ENCODE measurements at places on chromosomes 2 and 18.

DNA sequence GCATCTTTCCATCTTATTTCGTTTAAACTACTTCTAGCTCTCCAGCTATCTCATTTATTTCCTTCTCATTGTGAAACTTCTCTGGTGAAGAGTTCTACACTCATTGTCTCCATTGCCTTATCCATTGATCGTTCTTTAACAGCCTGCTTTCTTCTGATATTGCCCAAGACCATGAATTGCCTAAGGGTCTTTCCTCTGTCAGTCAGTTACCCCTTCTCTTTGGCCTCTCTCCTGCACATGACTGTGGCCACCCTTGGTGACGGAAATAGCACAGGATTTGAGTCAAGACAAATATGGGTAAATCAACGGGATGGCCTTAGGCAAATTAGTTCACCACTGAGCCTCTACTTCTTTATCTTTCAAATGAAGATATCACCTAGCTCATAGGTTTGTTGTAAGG lies 26.6 kb downstream of the NHEJ1 start:
- DNase-seq, result no peak

- no peak for DNase-seq
These were observed 77.8 kb upstream of the ZNF397 start for GRCh38 chr18:35163014-35163539.

DNA sequence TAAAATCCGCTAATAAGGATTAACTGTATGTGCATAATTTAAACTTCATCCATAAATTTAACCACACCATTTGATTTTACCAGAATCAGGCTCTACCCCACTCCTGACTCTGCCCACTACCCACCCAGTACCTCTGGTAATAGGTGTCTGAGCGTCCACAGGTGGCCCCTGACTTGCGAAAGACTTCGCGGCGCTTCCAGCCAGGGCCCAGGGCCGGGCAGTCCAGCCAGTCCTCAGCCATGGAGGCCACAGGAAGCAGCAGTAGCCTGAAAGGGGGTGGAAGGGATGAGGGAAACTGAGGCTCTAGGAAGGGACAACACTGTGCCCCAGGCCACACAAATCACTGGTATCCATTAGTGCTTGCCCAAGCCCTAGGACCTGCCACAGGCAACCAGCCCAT lies 1.6 kb downstream of the MBD1 start:
- DNase-seq, result no peak

GRCh38 chr2:25374827-25375226 lies 33.1 kb upstream of the DNMT3A start:
- DNase-seq, result no peak

DNA sequence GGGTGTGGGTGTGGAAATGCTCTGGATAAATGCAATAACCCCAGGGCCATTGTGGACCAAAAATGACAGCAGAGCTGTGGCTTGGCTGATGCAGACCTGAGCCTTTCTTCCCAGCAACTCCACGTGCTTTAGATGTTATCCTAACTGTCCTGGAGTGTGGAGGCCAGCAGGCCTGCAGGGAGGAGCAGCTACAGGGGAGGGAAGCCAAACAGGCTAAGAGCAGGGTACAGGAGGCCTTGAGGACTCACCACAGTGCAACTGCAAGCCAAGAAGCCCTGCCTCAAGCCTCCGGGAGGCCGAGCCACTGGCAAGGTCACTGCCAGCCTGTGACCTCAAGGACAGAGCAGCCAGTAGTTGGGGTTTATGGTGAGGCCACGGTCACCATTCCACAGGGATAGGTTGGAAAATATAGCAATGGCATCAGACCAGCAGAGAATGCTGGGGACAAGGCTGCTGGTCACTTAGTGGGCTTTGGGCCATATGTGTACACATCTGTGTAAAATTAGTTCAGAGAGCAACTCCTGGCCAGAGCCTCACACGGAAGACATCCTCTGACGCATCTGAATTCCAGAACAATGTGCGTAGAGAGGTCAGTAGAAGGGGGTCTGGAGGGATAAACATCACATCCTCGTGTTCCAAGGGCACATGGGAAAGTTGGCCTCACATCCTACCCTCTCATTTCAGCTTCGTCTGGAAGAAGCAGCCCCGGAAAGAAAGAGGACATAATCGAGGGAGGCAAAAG lies 76.2 kb upstream of the UPP2 start:
- no peak for DNase-seq

DNA sequence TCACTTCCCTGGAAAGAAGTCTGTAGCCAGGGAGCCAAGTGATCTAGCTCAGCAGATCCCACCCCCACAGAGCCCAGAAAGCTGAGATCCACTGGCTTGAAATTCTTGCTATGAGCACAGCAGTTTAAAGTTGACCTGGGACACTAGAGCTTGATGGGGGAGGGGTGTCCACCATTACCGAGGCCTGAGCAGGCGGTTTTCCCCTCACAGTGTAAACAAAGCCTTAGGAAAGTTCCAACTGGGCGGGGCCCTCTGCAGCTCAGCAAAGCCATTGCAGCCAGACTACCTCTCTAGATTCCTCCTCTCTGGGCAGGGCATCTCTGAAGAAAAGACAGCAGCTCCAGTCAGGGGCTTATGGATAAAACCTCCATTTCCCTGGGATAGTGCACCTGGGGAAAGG lies 887.2 kb upstream of the LRATD1 start:
- DNase-seq, result no peak

GRCh38 chr18:22783662-22784076 lies 149.5 kb upstream of the RBBP8 start:
- no peak for DNase-seq

DNA sequence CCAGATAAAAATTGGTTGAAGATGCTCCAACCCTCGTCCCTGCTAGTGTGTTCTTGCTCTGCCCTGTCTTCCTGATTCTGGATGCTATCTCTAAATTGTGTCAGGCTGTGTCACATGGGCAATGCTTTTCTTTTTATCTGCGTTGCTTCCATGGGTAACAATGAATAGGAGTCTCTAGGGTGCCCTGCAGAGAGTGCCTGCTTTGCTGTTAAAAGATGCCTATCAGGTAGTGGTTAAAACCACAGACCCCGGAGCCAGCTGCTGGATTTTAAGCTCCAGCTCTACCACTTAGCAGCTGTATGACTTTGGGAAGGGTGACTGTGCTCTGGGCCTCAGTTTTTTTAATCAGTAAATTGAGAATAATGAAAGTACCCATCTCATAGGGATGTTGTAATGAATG lies 340.3 kb downstream of the PLCL1 start:
- DNase-seq, result peak; percentile 37

DNA sequence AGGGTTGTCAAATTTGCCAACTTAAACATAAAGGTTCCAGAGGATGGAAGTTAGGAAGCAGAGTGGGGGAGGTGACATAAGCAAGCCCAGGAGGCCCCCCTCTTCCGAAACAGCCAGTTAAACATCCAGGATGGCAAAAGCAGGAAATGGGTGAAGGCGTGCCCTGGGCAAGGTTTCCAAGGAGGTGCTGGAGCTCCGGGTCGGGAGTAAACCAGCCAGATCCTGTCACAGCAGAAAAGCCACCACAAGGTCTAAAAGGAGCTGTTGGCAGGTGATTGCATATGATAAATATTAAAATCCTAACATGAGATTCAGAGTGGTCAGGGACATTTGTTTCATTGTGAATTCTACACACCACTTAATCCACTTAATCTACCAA lies 572.2 kb upstream of the SALL3 start:
- DNase-seq, result no peak

DNA sequence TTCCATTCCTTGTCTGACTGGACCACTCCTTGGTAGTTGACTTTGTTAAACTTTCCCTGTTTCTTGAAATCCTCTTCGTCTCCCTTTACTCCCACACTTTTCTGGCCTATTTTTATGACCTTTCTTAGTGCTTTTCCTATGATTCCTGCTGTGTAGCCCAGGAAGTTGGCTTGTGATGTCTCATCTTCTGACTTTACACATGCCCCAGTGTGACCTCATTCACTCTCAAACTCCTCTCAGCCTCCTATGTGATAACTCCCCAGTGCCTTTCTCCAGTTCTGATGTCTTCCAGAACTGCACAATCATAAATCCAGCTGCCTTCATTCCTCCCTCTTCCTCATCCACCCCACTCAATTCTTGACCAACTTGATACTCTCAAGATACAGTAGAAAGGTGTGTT lies 407.6 kb downstream of the TGIF1 start:
- DNase-seq, result no peak

GRCh38 chr2:118609138-118609537 lies 238.3 kb downstream of the EN1 start:
- DNase-seq, result no peak

DNA sequence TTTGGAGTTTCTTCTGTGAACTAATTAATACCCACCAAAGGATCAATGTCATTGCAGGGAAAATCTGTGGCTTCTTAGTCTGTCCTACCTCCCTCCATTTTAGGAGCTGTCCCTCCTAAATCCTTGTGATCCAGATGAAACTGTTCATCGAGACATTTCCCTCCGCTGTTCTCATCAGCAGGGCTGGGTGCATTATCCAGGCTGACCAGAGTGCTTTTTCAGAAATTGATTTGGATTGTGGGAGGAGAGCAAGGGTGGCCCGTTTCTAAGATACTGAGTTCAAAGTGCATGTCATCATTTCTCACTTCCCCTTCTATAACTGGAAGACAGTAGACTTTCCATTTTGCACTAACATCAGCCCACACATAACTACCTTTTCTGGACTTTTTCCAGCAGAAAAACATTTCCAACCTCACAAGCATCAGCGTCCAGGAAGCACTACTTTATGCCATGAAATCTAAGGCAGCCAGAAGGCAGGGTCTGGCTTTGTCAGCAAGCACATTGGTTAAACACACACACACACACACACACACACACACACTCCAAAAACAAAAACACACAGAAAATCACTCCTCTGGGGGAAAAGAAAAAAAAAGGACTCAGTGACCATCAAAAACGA lies 94.1 kb downstream of the ANKRD44 start:
- no peak for DNase-seq

DNA sequence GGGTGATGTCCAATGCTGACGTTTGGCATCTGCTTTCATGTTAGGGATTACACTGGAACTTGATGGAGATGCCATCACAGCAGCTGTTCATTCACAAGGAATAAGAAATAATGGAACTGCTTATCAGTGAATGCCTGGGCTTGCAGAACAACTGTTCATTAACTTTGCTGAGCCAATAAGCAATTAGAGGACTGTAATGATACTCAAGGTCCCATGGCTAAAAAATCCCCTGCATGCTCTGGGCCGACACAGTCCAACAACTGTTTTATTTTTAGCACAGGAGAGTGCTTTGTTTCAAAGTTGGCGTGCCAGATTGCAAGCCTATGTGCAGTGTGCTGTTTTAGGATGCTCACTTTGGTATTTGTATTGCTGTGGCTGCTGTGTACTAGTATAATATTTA lies 408.0 kb upstream of the RGPD4 start:
- DNase-seq, result no peak

- peak; percentile 7 for DNase-seq
These were observed 794 bp upstream of the CHCHD5 start for GRCh38 chr2:112583497-112584133.

DNA sequence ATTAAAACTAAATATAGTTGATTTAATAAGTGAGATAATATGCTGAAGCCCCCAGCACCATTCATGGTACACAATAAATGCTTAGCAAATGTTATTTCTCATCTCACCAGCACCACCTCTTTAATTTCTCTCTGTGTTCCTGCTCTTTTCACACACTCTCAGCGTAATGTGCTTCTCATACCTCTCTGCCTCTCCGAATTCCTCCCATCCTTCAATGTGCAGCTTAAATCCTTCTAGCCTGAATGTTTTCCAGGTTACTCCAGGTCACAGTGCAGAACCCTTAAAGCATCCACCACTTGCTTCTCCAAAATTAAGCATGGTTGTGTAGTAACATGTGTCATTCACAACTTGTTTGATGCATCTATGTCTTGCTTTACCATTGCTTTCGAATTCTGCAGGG lies 119.6 kb downstream of the MCFD2 start:
- no peak for DNase-seq

DNA sequence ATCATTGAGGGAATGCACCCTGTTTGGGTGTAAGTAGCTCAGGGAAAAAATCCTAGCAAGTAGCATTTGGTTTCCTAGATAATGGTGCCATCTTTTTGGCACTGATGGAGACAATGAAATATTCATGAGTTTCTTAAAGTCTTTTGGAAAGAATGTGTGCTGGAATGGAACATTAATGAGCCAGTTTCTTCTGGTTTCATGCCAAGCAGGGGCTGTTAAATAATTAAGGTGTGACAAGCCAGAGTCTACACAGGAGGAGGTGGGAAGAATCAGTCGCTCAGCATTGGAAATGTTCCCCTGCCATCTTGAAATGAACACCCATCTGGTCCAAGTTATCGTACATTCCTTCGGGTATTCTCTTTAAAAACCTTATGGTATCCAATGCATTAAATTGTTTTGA lies 457.3 kb downstream of the RIT2 start:
- DNase-seq, result no peak

DNA sequence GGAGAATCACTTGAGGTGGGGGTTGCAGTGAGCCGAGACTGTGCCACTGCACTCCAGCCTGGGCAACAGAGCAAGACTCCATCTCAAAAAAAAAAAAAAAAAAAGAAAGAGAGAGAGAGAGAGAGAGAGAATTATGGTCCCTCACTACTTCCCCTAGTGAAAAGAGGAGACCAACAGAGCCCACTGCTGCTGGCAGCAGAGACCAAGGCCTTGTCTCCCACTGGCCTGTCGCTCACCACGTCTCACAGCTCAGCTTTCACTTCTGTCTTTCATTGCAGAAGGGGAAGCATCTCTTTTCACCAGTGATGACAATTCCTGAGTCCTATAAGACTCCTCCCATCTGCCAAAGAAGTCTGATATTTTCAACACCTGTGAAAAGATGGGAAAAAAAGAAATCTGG lies 81.3 kb downstream of the CLHC1 start:
- no peak for DNase-seq

GRCh38 chr18:8480506-8481328 lies 128.5 kb upstream of the RAB12 start:
- peak; percentile 46 for DNase-seq

- DNase-seq, result no peak
These were observed at the start of gene TNFRSF11A for GRCh38 chr18:62324917-62325805. TNFRSF11A (plus strand) TSS chr18:62325310; CDS start chr18:62325353, 43 bp downstream.

DNA sequence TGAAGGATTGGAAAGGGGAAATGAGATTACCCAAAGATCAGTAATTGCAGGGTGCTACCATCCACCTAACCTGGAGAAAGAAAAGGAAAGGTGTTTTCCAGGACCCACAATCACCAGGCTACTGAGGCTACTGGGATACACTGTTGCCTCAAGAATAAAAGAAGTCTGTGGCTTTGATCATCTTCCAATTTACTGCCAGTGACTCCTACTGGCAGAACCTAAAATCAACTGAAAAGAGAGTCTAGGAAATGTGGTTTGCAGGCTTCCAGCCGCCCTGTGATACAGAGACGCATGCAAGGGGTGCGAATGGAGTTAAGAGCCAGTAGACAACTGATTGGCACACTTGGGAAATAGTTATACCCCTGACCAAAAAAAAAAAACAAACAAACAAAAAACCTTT lies 16.6 kb upstream of the TTL start:
- DNase-seq, result no peak

DNA sequence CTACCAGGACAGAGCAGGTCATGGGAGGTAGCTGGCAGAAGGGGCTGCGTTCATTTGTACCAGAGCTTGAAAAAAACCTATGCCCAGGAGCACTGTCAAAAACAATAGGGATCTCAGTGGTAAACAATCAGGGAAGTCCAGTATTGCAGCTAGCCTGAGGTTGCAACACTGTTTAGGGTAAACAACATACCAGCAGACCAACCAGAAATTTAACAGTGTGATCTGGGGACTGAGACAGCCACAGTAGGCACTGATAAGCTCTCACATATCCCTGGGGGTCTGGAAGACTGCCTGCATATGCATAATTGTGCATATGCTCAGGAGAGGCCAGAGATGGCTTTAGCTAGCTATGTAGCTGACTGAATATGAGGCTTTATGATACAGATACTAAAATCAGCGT lies 12.0 kb upstream of the ZCCHC2 start:
- DNase-seq, result no peak

Measured in hippocampal formation (tissue), 2 donors.